ENCODE measurements at places on chromosomes 5 and 9.

DNA sequence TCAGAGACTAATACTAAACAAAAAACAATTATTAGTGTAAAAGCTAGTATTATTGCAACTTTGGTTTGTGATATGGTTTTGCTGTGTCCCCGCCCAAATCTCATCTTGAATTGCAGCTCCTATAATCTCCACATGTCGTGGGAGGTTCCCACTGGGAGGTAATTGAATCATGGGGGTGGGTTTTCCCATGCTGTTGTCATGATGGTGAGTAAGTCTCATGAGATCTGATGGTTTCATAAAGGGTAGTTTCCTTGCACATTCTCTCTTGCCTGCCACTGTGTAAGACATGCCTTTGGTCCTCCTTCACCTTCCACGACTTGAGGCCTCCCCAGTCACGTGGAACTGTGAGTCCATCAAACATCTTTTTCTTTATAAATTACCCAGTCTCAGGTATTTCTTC lies 325.9 kb upstream of the DAB2 start:
- DNase-seq: no peak

DNA sequence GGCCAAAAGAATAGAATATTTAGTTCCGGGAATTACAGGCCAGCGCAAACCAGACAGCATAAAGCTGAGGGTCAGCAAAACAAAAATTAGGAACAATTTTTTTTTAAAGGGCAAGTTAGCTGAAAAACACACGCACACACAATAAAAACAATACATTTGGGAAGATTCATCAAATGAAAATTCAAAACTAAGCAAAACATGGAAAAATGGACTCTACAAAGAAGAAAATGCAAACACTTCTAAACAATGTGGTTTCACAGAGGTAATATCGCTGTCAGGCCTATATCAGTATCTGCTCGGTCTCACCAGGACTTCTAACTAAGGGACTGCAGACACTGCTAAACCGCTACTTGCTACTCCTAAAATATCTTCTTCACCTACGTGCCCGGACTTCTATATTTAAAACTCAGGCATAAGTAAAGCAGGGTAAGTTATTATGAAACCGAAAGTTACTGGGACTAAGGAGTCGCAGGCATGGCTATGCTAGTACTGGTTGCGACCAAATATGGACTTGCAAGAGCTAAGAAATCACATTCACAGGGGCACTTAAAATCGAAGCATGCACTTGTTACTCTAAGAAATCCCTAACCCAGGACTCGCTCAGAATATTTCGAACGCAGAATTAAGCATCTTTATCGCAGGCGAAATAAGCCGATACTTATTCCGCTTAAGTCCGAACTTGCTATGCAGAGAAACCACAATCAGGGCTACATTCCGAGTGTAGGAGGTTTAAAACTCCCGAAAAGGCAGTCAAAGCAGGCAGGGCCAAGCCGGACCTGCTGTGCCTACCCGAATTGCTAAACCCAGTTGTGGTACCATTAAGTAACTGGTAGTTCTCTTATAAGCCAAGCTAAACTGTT lies 2.3 kb downstream of the ANXA2R start:
- DNase-seq: no peak

DNA sequence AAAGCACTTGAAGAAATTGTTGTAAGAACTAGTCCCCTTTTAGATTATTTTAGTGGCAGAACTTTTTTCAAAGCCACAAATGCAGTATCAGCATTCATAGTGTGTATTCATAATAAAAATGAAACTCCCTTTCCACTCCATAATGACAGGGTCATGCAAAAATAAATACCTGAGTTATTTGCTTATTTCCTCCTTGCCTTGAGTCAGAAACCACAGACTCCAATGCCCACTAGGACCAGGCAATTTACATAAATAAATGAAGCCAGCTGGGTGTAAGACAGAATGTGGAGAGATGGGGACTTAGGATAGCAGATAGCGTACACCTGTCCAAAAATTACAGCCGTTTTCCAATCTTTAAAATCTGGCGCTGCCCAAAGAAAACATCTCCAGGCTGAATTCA lies 417.8 kb downstream of the TMEM161B start:
- no peak for DNase-seq

DNA sequence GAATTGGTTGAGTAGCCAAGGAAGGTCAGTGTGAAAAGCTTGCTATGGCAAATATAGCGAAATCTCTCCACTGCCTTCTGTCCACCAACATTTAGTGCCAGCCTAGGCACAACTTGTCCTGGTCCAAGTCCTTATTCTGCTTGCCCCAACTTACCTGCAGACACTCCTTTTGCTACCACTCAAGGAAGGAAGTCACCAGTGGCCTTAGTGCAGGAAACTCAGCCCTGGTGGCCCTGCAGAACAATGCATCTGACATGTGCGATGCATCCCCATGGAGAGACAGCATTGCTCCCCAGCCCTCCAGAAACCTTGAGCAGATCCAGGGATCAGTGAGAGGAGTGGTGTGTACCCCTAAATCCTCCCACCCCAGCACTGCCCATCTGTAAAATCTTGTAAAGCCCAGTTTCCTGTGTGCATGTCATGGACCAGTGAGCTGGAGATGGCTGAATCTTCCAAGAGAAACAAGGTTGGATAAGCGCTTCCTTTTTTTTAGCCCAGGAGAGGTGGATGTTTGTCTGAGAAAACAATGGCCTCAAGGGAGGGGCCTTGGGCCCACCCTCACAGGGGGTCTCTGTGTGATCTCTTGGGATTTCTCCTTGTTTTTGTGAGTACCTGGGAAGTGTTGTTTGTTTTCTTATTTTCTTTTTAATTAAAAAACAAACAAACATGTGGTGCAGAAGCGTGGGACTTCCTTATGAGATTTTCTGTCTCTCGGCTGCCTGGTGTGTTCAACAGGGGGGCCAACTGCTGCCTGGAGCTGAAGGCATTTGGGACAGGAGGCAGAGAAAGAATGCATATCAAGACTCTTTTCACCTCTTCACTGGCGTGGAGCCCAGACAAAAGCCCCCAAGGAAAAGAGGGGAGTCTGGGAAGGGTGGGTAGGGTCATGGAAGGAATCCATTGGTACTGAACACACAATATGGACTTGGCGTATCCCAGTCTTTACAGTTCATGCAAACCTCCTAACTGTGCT lies 3.6 kb downstream of the FOXI1 start:
- no peak for DNase-seq

GRCh38 chr5:5278815-5279381 lies 138.8 kb downstream of the ADAMTS16 start:
- no peak for DNase-seq

Measured in stimulated activated CD4-positive, alpha-beta T cell treated with anti-CD3 and anti-CD28 coated beads, Interleukin-12 subunit alpha, Interleukin-12 subunit beta, amount 100 ng/mL, for 48 hours (primary cell).